ENCODE measurements at places on chromosomes 6 and 20. TPM values are rescaled to one million over a fixed set of nuclear protein-coding genes. Genes with fewer than 3 reads are reported as not detected.

DNA sequence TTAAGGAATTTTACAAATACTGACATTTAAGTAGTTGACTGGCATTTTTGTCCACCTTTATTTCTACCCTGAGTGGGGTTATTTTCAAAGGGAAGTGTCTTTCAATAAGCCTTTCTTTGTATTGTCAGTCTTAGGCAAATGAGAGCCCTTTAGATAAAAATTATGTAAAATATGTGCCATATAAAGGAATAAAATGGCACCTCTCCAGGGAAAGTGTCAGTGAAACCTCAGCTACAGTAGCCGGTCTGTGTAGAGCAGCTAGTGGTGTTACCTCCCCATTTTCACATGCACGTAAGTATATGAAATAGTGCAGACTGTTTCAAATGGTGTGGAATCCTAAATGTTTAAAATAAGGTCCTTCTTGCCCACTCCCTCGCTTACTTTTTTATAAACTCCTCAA lies 5.0 kb downstream of the FAM217B start:
- no peak for DNase-seq

- DNase-seq = no peak
Measured at GRCh38 chr6:128310451-128310850, 209.9 kb downstream of the PTPRK start.

The BTN1A1 gene
- polyA plus RNA-seq = 0.22 TPM

DNA sequence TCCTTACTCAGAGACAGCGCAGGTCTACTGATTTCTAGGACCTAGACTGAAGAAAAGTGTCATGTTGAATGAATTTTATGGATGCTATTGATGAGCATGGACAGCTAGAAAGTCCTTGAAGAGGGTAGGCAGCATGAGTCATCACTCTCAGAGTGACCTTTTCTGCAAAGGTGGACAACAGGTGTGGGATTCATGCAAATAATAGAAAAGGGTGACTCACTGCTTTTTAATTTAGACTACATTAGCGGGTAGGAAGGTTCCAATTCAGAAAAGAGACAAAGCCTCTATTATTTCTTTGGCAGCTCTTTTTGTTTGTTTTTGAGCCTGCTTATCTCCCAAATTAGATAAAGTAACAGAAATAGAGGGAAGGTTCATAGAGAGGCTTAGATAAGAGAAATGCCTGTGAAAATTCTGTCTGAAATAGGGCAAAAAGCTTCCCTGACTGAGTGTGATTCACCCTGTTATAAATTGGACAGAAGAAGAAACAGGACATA lies 191.4 kb downstream of the TENT5A start:
- DNase-seq = no peak

The SMLR1 gene
- polyA plus RNA-seq = 2.1 TPM

- DNase-seq = no peak
Measured at GRCh38 chr20:16729080-16729479, 746 bp upstream of the SNRPB2 start.

DNA sequence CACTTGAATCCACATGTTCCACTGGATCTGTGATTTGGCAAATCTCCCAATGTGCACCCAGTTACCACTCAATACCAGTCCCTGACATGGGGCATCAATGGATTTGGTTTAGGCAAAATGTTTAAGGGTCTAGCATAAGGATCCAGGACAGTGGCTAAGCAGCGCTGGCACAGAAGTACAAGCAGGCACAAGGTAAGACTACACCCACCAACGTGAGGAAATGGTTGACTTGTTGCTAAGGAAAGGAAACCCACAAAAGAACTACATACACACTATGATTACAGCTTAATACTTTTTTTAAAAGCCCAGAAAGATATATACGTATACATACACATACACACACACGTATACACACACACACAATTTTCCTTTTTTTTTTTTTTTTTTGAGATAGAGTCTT lies 79.0 kb downstream of the DNAAF9 start:
- DNase-seq = no peak

DNA sequence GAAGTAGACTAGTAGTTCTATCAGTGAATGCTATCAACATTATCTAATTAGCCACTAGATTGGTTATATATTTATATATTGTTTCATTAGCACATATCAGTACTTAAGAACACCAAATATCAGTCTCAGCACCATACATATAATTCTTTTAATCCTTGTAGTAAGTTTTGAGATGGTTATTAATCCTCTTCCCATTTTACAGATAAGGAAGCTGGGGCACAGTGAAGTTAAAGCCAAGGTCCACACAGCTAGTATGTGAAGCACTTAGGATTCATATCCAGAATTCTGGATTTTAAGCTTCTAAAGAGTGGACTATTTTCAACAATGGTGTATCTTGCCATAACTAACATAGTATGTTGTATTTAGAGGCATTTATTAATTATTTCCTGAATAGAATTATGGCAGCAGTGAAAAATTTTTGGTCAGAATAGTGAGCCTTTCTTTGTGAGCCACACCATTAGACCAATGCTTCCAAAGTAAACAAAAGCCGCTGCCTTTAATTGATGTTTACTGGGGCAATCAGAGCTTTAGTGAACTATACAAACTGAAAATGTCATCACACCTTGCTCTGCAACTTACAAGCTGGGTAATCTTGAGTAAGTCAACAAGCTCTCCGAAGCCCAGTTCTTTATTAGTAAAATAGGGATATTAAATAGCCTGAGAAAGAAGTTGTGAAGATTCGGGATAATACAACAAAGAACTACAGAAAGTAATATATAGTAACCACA lies 41.9 kb upstream of the HBS1L start:
- no peak for DNase-seq

The GRM4 gene
- polyA plus RNA-seq = 0.56 TPM

DNA sequence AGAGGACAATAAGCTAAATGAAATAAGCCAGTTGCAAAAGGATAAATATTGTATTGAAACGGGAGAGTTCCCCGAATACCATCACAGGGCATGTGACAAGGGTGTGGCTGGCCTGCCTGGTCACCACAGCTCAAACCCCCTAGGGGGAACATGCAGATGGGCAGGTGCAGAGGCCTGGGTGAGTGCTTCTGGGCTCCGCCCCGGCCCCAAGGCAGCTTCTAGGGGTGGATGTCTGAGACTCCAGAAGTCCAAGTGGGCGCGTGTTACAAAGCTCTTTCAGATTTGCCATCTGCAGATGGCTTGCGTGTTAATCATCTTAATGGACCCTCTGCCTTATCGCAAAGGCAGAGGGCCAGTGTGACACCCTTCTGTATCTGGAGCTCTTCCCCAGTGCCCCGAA lies 559.2 kb upstream of the IMPG1 start:
- no peak for DNase-seq

- DNase-seq = no peak
Measured at GRCh38 chr6:81682235-81682795, 70.2 kb downstream of the TENT5A start.

GRCh38 chr6:159934181-159934580 lies 34.7 kb upstream of the IGF2R start:
- DNase-seq = no peak

GRCh38 chr20:56755201-56755600 lies 126.1 kb downstream of the TFAP2C start:
- no peak for DNase-seq

DNA sequence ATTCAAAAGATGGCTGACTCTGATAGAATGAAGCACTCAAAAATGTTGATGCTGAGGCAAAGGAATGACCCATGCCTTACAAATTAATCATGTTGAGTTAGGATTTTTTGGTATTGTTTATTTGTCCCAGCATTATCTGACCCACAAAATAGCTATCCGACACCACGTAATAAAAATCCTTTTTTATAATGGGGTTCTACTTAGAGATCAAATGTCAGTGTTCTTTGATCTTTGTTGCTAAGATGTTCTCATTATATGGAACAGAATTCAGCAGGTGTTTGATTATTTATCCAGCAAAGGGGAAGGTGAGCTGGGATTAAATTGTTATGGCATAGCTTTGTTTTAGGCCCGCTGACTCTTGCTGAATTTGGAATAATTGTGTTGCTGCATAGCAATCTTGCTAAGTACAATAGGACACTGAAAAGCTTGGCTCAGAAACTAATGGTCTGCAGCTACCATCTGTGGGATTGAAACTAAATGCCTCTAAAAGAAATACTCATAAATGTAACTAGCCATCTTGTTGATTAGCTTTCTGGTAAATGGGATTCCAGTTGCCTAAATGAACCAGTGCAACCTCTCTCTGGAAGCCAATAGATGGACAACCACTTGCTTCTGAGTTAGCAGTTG lies 180.2 kb upstream of the HDAC2 start:
- DNase-seq = no peak

DNA sequence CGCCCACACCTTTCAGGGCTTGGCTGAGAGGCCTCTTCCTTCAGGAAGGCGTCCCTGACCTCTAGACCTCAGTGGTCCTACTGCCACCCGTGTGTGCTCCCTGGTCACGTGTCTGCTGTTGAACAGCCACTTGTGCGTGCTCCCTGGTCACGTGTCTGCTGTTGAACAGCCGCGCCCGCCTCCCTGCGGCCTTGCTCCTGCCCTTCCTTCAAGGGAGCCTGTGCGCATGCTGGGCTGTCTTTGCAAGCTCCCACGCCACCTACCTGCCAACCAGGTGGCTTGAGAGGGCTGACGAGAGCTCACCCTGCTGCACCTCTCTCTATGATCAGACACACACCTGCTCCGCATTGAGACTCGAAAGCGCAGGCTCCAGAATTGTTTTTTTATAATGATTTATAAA lies 179.3 kb downstream of the BMP7 start:
- no peak for DNase-seq

GRCh38 chr6:16129623-16130401 lies 926 bp downstream of the MYLIP start:
- DNase-seq = no peak

DNA sequence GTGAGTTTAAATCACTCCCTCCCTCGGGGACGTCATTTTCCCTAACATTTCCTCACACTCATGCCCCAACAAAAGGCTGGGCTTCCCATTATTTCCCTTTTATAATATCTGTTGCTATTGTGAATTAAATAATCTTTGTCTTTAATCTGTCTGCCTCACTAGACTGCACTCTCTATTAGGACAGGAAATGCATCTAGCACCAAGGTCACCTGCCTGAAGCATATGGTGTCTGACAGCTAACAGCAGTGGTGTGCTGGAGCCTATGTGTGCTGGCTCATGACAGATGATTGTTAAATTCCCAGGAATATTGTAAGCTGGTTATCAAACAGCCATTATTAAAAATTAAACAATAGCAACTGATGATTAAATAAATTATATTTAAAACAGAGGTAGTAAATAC lies 237.0 kb upstream of the CEP162 start:
- DNase-seq = no peak

GRCh38 chr6:147479857-147480256 lies 28.6 kb upstream of the SAMD5 start:
- DNase-seq = no peak

The CLIC5 gene
- polyA plus RNA-seq = 199 TPM

GRCh38 chr6:146895772-146896061 lies 296.9 kb downstream of the ADGB start:
- DNase-seq = no peak
